ENCODE measurements at places on chromosomes 7 and 10. TPM values are rescaled to one million over a fixed set of nuclear protein-coding genes. Genes with fewer than 3 reads are reported as not detected.

GRCh38 chr7:139321071-139321745 lies 19.9 kb upstream of the FMC1 start:
- H3K27me3 ChIP-seq, result no peaks in the 10 kb centered on the region
- no peak overlapping the region for H3K27ac ChIP-seq
- no peak overlapping the region for H3K4me3 ChIP-seq
- DNase-seq, result no peak

- DNase-seq, result no peak
- no peak overlapping the region for H3K27ac ChIP-seq
- H3K4me3 ChIP-seq, result no peak overlapping the region
- H3K4me1 ChIP-seq, result no peaks in the 10 kb centered on the region
These were observed 124.8 kb downstream of the LHFPL3 start for GRCh38 chr7:104453190-104453589.

DNA sequence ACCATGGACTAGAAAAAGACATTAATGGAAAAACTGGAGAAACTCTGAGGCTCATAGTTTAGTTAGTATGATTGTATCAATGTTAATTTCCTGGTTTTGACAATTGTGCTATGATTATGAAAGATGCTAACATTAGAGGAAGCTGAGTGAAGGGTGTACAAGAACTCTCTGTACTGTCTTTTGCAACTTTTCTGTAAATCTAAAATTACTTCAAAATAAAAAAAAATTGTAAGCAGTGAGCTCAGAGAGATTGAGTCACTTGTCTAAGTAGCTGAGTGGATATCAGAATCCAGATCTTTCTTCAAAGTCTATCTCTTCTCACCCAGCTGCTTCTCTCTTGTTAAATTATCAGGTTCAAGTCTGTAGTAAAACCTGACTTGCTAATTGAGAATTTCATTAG lies 181.1 kb downstream of the PLCE1 start:
- H3K27me3 ChIP-seq, result no peaks in the 10 kb centered on the region
- no peak overlapping the region for H3K4me3 ChIP-seq
- no peak for DNase-seq
- H3K27ac ChIP-seq, result no peak overlapping the region

- H3K27ac ChIP-seq, result no peak overlapping the region
- DNase-seq, result no peak
- no peaks in the 10 kb centered on the region for H3K27me3 ChIP-seq
- peaks cover 80% of the 10 kb centered on the region for H3K36me3 ChIP-seq
- H3K4me3 ChIP-seq, result no peak overlapping the region
These were observed 64.6 kb downstream of the OGDH start for GRCh38 chr7:44671069-44671468.

BAMBI gene
- total RNA-seq, result 7.9 TPM

TRIM50 gene
- total RNA-seq, result not detected

Measured in lower lobe of right lung (tissue), 2 donors.